Fibroblast of the aortic adventitia (primary cell): ENCODE measurements at places on chromosomes 12 and 14. TPM values are rescaled to one million over a fixed set of nuclear protein-coding genes. Genes with fewer than 3 reads are reported as not detected.

GRCh38 chr12:46267825-46268582 is 839 bp downstream of the SLC38A1 start:
- peak; percentile 40 for DNase-seq

DNA sequence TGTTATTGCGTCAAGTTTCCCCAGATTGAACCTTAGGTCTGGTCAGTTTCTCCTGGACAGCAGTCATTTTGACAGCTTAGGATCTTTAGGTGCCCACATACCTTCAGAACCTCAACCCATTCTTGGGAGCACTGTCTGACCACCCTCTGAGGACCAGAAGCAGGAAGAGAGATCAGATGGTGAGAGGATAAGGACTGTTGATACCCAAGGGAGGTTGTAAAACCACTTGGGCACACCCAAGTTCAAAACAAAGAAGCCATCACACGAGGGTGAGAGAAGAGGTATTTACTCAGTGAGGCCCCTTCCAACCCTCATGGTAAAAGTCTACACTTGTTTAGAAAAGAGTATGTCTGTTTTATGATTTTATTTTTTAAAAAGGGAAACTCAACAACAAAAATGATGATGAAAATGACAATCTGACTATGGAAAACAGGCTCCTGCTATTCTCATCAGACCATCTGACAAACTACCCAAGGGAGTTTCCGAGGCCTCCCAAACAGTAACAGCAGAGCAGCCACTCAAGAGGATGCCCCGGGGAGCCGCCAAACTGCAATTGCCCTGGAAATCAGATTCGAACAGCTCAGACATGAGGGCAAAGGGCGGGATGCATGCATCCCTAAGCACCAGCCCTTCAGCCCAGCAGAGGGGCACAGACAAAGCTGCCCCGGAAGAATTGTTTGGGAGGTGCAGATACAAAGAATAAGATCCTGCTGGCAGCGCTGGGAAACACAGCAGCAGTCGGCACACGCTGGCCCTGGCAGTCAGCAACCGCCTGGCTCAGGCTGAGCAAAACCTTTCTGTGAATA is 162.6 kb upstream of the PLEKHG7 start:
- no peak for DNase-seq

- DNase-seq = no peak
Measured at GRCh38 chr12:120397824-120398540, 29.0 kb upstream of the MSI1 start.

DNA sequence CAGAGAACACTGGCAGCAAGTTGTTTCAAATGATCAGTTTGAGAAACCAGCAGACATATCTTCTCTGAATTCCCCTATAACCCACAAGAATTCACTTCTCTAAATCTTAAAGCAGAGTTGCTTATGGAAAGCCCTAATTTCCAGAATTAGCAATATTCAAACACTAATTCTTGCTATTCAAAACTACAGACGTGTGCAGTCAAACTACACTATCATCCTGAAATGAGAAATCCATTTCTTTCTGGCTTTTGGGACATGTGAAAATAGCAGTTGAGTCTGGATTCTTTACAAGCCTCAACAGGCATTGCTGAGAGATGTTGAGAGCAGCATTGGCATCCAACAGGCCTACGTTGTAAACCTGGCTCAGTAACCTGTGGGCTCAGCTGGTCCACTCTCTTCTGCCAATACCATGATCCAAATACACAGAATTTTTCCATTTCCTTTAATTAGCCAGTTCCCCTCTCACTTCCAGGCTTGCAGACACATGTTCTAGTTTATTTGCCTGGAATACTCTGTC is 74.6 kb upstream of the TMTC1 start:
- no peak for DNase-seq

GRCh38 chr14:65069874-65070413 is 32.4 kb downstream of the MAX start:
- DNase-seq = no peak

DNA sequence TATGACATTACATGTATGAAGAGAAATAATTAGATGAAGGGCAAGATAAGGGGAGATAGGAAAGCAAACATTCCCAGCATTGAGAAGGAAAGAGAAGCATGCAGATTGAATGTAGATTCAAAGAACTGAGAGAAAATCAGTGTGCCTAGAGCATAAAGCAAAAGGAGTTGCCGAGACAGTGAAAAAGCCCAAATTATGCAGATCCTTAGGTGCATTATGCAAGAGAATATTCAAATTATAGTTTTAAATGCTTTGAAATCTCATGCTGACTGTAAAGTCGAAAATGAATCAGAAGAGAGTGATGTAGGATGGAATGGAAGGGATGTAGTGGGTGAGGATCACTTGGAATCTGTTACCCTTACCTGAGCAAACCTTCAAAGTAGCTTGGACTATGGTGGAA is 49.9 kb downstream of the PPP4R4 start:
- DNase-seq = no peak

DNA sequence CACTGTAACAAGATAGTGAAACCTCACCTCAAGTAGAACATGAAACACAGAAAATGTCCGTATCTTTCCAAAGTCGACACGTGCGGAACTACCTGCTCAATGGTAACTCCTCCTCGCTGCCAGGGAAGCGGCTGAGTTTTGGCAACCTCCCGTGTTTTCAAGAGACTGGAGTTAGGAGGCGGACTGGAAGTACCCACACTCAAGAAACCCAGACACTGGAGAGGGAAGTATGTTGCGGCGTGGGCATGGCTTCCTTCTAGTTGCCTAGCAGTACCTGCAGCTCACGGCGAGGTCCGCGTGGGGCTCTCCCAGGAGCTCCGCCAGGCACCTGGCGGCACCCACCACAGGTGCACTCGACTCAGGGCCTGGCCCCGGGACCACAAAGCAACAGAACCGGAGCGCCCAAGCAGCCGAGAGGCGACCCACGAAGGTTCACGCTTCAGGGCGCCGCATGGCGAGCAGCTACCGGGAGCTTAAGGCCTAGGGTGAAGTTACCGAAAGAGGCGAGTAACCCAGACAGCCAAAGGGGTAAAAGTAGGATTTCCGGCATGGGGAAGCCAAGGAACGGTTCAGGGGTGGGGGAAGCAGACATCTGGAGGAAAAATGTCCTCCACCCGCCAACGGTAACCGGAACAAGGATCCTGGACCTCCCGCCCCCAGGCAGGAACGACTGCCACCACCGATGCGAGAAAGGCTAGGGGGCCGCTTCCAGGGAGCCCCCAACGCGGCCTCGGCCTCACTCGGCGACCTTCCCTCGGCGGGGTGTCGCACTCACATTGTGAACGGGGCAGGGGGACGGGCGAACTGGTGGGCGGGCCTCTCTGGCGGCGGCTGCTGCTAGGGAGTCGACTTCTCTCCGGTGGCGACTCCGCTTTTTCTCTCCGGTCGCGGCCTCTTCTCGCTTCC is 608 bp downstream of the PTGES3 start:
- DNase-seq = peak; percentile 38

DNA sequence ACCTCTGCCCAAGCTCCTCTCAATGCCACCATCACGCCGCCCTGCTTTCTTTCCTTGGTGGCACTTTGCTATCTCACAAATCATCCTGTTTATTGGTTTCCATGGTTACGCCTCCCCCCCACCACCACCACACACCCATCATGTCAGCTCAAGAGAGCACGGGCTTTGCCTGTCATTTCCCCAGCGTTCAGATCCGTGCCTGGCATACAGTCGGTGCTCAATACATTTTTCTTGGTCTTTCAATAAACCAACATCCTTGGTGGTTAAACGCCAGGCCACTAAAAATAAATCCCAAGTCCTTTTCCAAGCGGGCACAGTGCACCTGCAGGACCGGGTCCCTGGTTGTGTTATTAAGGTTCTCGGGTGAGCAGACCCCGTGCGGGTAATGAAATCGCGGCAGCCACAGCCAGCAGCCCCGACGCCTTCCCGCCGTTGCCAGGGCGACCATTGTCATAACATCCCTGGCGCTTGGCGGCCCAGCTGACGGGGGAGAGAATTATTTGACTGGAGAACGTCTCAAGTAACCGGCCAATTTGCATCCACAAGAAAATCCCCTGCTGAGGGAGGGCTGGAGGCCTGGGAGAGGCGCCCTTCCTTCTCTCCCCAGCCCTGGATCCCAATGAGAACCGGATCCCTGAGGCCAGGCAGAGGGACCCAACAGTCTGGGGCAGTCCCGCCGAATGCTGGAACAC is 92.9 kb downstream of the KSR2 start:
- no peak for DNase-seq

DNA sequence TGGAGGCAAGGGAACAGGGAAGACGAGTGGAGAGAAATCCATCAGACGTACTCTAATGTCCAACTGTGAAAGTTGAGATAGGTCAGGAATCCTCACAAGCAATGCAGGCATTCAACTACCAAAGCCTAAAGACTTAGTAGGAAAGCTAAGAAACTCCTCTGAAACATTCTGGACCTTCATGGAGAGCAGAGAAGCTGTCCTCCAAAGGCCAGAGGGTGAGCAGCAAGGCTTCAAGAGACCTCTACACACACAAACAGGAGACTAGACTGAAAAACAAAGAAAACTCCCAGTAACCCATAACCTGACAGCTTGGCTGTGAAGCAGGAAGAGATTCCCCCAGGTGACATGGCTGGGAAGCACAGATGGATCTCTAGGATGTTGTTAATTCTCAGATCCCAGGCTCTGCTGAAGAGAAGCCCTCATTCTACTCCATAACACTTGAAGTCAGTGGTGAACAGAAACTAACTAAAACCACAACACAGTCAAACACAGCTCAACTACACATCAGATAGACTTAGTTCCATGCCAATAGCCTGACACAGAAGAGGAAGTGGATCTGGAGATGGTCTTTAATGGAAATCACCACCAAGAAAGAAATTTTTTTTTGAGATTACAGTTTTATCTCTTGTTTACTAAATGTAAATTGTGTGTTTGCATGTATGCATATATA is 23.2 kb upstream of the LYZ start:
- DNase-seq = no peak

GRCh38 chr14:69042299-69042698 is 63.2 kb upstream of the ACTN1 start:
- no peak for DNase-seq

DNA sequence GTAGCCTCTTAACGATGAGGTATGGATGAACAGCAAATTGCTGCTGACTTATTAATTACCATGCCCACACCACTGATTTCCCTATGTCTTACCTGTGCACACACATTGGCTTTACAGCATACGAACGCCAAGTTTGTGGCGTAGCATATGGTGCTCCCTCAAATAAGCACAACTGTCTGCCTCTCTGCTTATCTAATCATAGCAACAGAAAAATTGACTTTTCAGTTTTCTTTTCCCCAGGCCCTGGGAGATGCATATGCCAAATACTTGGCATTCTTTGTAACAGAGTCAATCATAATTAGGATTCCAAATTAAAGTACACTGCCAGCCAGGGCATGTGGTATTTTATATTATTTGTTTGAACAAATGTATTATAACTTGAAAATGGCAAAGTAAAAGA is 625.5 kb downstream of the DIO2 start:
- peak; percentile 25 for DNase-seq

GRCh38 chr12:59046763-59047534 is 126.6 kb upstream of the LRIG3 start:
- no peak for DNase-seq

DNA sequence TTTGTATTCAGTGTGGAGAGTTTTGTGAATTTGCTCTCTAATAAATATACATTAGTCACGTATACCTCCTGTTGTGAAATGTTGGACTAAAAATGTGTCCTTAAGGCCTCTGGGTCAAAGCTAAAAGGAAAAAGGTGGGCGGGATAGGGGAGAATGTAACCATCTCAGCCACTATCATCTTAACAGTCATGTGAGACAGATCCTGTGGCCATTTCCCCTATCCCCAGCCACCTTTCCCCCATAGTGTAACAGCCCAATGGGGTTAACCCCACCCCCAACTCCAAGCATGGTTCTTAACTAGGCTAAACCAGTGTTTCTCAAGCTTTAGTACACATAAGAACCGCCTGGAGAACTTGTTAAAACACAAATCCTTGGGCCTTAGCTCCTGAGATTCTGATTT is 6.5 kb upstream of the ITPR2 start:
- DNase-seq = no peak

DNA sequence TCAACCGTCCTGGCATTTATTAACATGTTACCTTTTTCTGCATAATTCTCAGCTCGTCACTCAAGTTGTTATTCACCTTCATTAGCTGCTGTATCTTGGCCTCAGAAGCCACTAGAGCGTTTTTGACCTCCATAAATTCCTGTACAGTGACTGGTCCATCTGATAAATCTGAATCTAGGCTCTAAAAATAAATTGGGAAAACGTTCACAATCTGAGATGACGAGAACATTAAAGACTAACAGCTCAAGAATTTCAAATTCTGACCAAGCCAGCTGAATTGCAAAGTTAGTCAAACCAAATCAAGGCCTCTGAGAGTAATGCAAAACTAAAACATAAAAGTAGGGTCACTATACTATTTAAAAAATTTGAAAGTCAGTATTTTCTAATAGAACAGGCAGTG is 45.0 kb downstream of the GIT2 start:
- DNase-seq = peak; percentile 95

- DNase-seq = peak; percentile 65
Measured at GRCh38 chr14:49879646-49880204, 13.2 kb upstream of the ARF6 start.

- DNase-seq = no peak
Measured at GRCh38 chr14:53808042-53808441, 148.6 kb downstream of the BMP4 start.

DNA sequence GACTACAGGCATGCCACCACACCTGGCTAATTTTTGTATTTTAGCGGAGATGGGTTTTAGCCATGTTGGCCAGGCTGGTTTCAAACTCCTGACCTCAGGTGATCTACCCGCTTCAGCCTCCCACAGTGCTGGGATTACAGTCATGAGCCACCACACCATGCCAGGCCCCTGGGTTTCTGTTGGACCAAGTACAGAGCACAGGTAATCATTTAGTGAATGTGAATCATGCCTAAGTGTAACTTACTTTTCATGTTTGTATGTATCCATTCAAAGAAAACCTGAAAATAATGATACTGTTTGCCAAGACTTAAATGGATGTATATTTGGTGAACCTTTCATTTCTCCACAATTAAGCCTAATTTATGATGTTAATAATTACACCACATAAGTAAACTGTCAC is 65.9 kb downstream of the FGD6 start:
- DNase-seq = no peak

DNA sequence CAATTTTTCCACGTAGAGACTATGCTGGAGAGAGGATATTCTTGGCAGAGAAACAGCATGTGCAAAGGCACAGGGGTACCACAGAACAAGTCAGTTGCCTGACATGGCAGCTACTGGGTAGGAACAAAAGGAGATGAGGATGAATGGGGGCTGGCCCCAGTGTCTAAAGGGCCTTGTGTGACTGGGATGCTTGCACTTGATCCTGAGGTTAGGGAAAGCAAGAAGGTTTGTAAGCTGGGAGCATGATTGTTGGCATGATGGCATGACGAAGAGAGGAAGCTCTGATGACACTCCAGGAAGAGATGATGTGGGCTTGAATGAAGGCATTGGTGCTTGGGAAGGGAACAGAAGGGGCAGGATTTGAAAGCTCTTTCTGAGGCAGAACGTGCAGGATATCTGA is 139.1 kb downstream of the ZFP36L1 start:
- no peak for DNase-seq

The NFATC4 gene
- 77.9 and 221 TPM in 2 replicates for total RNA-seq

The PLCZ1 gene
- total RNA-seq = 0.18 TPM in 1 of 2 replicates, not detected in the other

The IQSEC3 gene
- total RNA-seq = 0.41 TPM in 1 of 2 replicates, not detected in the other

The STYK1 gene
- 0.27 TPM in 1 of 2 replicates, not detected in the other for total RNA-seq

The ATN1 gene
- total RNA-seq = 13.6 and 13.8 TPM in 2 replicates

The YLPM1 gene
- 39.7 and 57.2 TPM in 2 replicates for total RNA-seq

The PTPRB gene
- 3.6 and 5.6 TPM in 2 replicates for total RNA-seq
